ENCODE measurements at places on chromosomes 12 and 14.

DNA sequence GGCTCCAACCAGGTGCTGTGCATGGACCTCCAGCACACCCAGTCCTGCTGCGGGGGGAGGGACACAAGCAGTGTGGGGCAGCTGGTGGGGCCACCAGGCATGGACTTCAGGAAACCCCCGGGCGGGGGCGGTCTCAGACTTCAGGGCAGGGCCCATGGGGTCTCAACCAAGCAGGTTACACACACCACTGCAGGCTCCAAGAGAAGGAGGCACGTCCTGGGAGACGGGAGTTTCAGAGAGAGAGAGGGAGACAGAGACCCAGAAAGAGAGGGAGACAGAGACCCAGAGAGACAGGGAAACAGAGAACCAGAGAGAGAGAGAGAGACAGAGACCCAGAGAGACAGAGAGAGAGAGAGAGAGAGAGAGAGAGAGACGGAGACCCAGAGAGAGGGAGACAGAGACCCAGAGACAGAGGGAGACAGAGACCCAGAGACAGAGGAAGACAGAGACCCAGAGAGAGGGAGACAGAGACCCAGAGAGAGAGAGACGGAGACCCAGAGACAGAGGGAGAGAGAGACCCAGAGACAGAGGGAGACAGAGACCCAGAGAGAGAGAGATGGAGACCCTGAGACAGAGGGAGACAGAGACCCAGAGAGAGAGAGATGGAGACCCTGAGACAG lies 128.9 kb downstream of the NCOR2 start:
- no peak for DNase-seq

GRCh38 chr12:65653946-65654629 lies 170.2 kb upstream of the HMGA2 start:
- DNase-seq = no peak

GRCh38 chr14:99837822-99838221 lies 44.6 kb downstream of the EML1 start:
- no peak for DNase-seq

DNA sequence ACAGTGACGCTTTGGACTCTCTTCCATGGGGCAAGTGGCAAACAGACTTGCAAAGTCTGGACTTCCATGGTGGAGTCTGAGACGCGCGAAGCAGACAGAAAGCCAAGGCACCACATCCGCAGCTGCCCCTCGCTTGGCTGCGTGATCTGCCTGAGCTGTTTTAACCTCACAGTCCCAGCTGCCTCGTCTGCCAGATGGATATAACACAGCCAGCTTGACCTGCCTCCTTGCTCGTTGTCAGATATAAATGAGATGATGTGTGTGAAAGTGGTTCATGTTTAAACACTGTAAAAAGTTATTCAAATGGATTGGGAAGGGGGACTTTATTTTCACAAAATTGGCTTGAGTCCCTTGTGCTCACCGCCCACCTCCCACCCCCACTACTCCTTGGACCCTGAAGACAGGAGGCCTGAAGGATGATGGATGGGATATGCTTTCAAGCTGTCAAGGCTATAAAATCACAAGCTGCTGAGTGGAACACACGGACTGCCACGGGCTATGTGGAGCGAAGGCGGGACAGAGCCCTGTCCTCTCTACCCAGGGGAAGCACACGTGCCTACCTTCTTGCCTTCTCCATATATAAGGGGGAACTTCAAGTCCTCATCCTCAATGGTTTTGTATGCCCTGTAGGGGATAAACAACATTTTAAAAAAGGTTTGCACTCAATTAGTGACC lies 226.9 kb downstream of the MON2 start:
- no peak for DNase-seq

DNA sequence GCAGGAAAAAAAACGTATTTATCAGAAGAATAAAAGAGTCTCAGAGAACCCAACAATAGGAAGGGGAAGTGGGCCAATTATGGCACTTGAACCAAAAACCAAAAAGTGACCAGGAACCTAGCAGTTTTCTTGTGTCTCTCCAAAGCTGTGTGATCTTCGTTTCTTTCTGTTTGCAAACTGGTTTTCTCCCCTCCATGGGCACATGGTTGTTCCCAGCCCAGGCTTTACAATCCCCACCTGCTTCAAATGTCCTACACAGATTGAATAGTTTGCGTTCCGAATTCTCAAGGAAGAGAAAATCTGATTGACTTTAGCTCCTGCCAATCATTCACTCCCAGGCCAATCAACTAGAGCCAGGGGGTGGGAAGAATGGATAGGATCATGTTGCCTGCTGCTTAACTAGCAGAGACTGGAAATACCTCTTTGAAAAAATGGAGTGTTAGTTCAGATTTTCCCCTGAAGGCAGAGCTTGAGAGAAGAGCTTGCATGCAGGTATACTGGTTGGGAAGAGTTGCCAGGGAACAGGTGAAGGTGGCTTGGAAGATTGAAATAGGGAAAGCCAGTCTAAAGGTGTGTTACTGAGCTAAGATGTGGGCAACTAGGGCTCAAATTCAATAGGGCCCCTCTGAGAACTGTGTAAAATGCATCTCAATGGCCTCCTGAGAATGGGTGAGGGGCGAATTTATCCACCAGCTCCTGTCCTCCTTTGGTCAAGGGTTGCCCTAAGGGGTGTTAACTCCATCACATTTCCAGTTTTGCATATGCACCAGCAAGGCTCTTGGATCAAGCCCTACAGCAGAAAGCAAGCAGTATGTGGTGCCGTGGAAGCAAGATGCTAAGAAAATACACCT lies 106.4 kb upstream of the SRRM4 start:
- no peak for DNase-seq
